ENCODE measurements at places on chromosomes 12 and 14. TPM values are rescaled to one million over a fixed set of nuclear protein-coding genes. Genes with fewer than 3 reads are reported as not detected.

The SLC2A13 gene
- polyA plus RNA-seq: 12.5 TPM

GRCh38 chr12:89343127-89343526 is 9.2 kb downstream of the DUSP6 start:
- DNase-seq: no peak

The GPR135 gene
- polyA plus RNA-seq: 7.4 TPM

- DNase-seq: no peak
Observed at GRCh38 chr12:113224955-113225354, 3.7 kb downstream of the TPCN1 start.

The PAPLN gene
- 38.4 TPM for polyA plus RNA-seq

GRCh38 chr12:12506496-12506890 is 56.2 kb downstream of the DUSP16 start:
- DNase-seq: peak; percentile 27

The RHEBL1 gene
- 1.8 TPM for polyA plus RNA-seq

DNA sequence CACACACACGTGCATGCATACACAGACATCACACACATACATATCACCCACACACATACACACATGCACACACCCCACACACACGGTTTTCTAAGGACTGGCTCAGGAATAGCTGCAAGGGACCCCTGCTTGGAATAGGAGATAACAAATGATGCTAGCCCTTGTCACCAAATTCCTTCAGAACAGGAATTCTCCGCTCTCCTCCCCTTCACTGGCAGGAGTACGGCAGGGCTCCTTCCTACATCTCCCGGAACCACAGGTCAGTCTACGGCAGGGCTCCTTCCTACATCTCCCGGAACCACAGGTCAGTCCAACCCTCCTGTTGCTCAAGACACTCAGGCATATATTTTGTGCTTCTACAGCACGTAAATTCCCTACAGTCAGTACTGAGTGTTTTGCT is 23.9 kb downstream of the PHLDA1 start:
- no peak for DNase-seq

DNA sequence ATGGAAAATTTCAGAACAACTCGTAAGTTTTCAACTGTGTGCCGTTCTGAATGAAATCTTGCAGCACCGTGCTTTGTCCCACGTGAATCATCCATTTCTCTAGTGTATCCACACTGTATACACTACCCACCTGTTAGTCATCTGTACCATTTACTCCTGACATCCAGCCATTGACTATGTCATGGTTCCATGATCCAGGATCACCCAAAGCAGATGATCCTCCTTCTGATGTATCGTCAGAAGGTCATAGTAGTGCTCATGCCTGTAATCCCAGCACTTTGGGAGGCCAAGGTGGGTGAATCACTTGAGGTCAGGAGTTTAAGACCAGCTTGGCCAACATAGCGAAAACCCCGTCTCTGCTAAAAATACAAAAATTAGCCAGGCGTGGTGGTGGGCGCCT is 122.9 kb downstream of the PPHLN1 start:
- DNase-seq: no peak

DNA sequence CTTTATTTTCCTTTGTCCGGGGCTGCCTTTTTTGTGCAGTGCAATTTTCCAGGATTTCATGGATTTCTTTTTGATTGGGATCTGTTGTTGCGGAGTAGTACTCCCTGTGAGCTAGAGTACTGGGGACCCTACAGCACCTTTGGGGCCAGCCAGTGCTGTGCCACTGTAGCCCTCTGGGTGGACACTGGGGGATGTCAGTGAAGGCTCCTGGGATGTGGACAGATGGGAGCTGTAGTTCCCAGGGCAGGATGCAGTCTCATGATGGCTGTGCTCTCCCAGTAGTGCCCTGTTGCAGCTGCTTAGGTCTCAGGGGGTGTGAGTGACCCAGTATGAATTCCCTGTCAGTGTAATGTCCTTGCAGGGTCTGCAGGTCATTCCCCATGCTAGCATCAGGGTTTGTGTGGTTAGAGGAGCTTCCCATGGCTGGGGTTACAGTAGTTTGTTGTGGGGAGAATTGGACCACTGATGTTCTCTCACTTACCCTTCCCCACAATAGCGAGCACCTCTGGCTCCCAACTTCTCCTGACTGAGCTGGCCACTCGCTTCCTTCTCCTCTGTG is 72.2 kb downstream of the BRMS1L start:
- DNase-seq: no peak

DNA sequence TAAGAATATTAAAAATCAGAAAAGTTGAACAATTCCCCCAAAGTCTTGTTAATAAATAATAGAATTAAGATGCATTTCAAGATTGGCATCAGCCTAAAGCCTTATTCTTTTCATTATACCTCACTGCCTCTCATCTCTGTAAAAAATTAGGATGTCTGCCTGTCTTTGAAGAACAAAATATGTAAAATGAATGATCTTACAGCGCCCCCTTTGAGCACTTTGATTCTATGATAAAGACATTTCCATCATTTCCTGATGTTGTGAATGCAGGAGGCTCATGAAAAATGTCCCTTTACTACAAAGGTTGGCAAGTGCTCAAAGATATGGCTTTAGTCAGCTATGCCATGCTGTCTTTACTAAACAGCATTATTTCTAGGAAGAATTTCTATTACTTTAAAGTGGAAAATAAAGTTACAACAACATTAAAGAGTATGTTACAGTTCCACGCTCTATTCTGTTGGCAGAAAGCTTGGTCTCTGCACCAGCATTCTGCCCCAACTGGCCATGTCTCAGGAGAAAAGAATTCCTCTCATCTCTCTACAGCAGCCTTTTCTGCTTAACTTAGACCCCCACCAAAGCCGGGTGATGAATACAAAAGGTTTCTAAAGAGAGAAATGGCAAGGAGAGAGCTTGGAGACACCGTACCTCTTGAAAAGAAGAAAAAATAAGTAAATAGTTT is 95.1 kb downstream of the LLPH start:
- peak; percentile 43 for DNase-seq

GRCh38 chr12:5758347-5758746 is 186.7 kb downstream of the ANO2 start:
- DNase-seq: no peak

- DNase-seq: no peak
Observed at GRCh38 chr12:26736563-26737486, 96.2 kb downstream of the ITPR2 start.

DNA sequence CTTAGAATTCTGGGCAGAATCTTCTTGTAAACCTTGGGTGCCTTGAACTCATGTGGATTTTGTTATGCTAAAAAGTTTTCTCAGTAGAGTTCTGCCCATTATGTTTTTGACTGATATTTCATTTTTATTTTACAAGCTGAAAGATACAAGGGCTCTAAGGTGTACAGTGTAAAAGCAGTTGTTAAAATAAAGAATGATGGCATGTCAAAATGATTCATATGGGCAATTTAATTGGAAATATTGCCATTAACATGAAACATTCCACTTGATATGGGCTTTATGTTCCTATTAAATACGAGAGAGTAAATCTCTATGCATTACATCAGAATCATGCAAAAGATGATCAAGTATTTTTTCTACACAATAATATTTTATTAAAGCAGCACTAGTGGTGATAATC is 295.1 kb upstream of the ATP2B1 start:
- no peak for DNase-seq

The WASHC3 gene
- 58.7 TPM for polyA plus RNA-seq

The ABCB9 gene
- polyA plus RNA-seq: 8.4 TPM

GRCh38 chr12:124517260-124518050 is 50.0 kb downstream of the NCOR2 start:
- DNase-seq: no peak

- peak; percentile 18 for DNase-seq
Observed at GRCh38 chr12:19572920-19573558, 133.7 kb downstream of the AEBP2 start.

GRCh38 chr14:103651585-103651984 is 22.6 kb downstream of the KLC1 start:
- DNase-seq: no peak

GRCh38 chr14:36295642-36296627 is 24.5 kb downstream of the MBIP start:
- DNase-seq: no peak

The RFLNA gene
- polyA plus RNA-seq: 5.0 TPM

DNA sequence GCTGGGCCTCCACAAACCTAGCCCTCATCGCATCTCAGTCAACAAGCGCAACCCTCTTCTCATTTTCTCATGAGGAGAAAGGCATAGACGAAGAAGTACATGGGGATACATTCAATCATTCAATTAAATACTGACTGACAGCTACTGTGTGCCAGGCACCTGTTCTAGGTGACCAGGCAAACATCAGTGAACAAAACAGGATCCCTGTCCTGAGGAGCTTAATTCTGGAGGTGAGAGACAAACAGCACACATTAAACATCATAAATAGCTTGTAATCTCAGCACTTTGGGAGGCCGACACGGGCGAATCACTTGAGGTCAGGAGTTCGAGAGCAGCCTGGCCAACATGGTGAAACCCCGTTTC is 362 bp upstream of the ACYP1 start:
- DNase-seq: no peak

The KCNA5 gene
- polyA plus RNA-seq: 1.9 TPM

- DNase-seq: no peak
Observed at GRCh38 chr12:82008251-82008650, 249.1 kb upstream of the PPFIA2 start.

DNA sequence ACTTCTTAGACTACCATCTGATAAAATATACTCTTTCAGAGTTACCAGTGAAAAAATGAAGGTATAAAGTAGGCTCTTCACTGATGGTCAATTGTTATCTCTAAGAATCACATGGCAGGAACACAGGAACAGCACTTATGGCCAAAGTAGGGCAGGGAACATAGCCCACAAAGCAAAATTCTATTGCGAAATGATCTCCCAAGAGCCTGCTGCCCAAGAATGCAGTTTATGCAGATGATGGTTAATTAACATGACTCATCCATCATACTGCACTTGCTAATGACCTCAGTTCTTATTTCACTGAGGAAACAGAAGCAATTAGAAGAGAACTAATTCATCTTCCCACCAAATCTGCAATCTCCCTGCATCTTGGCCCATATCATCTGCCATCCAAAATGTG is 133.8 kb downstream of the SLC2A13 start:
- DNase-seq: no peak

GRCh38 chr12:14782756-14783155 is 20.5 kb downstream of the WBP11 start:
- no peak for DNase-seq

The HPD gene
- polyA plus RNA-seq: 2.6 TPM

DNA sequence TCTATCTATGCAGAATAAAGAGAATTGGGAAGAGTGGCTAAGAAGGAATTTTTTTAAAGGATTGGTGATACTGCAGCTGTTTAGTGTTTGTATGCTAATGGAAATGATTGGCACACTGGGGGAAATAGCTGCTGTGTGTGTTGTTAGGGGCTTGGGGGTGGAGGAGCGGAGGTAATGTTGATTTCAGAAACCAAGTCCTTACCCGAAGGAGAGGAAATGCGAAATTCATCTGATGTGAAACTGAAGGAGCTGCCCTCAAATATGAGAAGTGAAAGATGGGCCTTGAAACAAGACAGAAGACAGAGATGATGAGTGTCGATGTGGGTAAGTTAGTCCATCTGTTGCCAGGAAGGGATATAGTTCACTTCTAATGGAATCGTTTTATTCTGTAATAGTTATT is 21.2 kb upstream of the RNASE12 start:
- no peak for DNase-seq

The TMEM132C gene
- 2.5 TPM for polyA plus RNA-seq

GRCh38 chr12:110351119-110351518 is 52.4 kb downstream of the ANAPC7 start:
- DNase-seq: no peak

- no peak for DNase-seq
Observed at GRCh38 chr12:14810953-14811483, 3.0 kb downstream of the SMCO3 start.

GRCh38 chr12:5138845-5139244 is 95.2 kb downstream of the KCNA5 start:
- DNase-seq: no peak

The LRP1-AS gene
- polyA plus RNA-seq: not detected

DNA sequence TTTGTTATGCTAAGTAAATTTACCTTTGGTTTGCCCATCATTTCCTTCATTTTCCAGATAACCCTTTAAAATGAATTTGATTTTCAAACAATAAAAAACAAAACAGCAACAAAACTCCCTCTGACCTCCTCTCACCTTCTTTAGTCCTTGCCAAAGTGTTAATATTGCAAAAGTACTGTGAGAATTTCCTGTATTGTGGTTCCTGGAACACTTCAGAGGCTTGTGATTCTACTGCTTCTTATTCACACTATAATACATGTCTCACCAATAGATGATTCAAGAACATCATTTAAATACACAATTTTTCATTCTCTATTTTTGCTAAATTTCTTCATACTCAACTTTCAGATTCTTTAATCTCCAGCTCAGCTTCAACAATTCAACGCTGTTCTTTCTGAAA is at the start of gene KLRD1:
KLRD1 (plus strand) TSS at position 241 of the 400 bp plus-strand sequence. CDS start 208 bp downstream, outside the sequence.
- no peak for DNase-seq

DNA sequence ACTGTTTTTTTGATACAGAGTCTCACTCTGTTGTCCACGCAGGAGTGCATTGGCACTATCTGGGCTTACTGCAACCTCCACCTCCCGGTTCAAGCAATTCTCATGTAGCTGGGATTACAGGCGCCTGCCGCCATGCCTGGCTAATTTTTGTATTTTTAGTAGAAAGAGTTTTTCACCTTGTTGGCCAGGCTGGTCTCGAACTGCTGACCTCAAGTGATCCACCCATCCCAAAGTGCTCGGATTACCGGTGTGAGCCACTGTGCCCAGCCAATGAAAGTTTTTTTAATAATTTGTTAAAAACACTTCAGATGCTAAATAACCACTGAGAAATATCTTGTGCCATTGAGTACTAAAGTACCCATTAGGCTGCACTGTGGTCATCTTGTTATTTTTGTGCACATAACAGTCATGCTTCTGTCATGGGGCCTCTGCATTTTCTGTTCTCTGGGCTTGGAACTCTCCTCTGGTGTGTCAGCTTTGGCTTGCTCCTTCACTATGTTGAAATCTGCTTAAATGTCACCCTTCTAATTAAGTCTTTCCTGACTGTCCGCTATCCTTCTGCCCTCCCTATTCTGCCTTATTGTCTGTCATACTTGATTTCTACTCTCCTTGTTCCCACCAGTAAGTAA is 105.1 kb downstream of the KTN1 start:
- DNase-seq: no peak

The KLRC4 gene
- polyA plus RNA-seq: not detected

GRCh38 chr12:91249518-91250272 is 67.1 kb upstream of the DCN start:
- no peak for DNase-seq

The BRI3BP gene
- 11.2 TPM for polyA plus RNA-seq

DNA sequence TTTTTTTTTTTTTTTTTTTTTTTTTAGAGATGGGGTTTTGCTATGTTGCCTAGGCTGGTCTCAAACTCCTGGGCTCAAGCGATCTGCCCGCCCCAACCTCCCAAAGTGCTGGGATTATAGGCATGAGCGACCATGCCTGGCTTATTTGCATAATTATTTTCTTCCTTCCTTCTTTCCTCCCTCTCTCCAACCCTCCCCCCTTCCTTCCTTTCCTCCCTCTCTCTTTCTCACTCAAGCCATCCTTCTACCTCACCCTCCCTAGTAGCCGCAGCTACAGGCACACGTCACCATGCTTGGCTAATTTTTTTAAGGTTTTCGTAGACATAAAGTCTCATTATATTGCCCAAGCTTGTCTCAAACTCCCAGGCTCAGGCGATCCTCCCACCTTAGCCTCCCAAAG is 83.8 kb downstream of the PEBP1 start:
- no peak for DNase-seq

GRCh38 chr12:90978117-90978770 is 23.3 kb upstream of the CCER1 start:
- DNase-seq: peak; percentile 61

All from left kidney (tissue), 8 donors.